Vagina (tissue), 2 donors: ENCODE measurements at places on chromosomes 16 and 17. TPM values are rescaled to one million over a fixed set of nuclear protein-coding genes. Genes with fewer than 3 reads are reported as not detected.

DNA sequence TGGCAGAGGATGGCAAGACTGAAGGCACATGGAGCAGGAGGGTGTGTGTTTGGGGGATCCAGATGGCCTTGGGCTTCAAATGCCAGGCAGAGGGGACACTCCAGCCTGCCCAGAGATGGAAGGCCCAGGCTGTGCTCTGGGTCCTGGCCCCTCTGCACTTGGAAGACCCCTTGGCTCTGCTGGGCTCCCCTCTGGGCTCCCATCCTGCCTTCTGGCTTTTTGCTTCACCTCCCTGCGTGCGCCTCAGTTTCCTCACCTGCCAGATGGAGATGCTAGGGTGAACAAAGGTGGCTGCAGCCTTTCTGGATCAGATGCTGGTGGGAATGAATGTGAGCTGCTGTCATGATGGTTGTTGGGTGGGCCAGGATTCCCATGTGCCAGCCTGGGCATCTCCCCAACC, 3.0 kb downstream of the SNN start:
- DNase-seq: no peak
- H3K4me3 ChIP-seq: no peak overlapping the region
- no peaks in the 10 kb centered on the region for H3K27me3 ChIP-seq
- peak overlapping the region; percentile 90 for H3K27ac ChIP-seq
- H3K4me1 ChIP-seq: peaks cover 78% of the 10 kb centered on the region

- no peak for DNase-seq
- H3K27me3 ChIP-seq: no peaks in the 10 kb centered on the region
- H3K4me3 ChIP-seq: no peak overlapping the region
- H3K36me3 ChIP-seq: no peaks in the 10 kb centered on the region
- peaks cover 11% of the 10 kb centered on the region for H3K4me1 ChIP-seq
Measured at GRCh38 chr17:601244-601925, 113.3 kb downstream of the VPS53 start.

- H3K27me3 ChIP-seq: no peaks in the 10 kb centered on the region
- DNase-seq: no peak
- peaks cover 27% of the 10 kb centered on the region for H3K4me1 ChIP-seq
- no peak overlapping the region for H3K27ac ChIP-seq
Measured at GRCh38 chr16:71885261-71885650, 1.3 kb upstream of the ZNF821 start.

GRCh38 chr17:43631429-43631828, 30.3 kb downstream of the MEOX1 start:
- H3K4me3 ChIP-seq: no peak overlapping the region
- no peak overlapping the region for H3K27ac ChIP-seq
- H3K36me3 ChIP-seq: no peaks in the 10 kb centered on the region
- no peaks in the 10 kb centered on the region for H3K27me3 ChIP-seq
- no peak for DNase-seq
- peaks cover 14% of the 10 kb centered on the region for H3K4me1 ChIP-seq

The TRAF7 gene
- total RNA-seq: 38.8 TPM
